ENCODE measurements at places on chromosomes 1 and 21.
A peak's percentile ranks its signal among the peaks of the same experiment; 100 is the strongest.

DNA sequence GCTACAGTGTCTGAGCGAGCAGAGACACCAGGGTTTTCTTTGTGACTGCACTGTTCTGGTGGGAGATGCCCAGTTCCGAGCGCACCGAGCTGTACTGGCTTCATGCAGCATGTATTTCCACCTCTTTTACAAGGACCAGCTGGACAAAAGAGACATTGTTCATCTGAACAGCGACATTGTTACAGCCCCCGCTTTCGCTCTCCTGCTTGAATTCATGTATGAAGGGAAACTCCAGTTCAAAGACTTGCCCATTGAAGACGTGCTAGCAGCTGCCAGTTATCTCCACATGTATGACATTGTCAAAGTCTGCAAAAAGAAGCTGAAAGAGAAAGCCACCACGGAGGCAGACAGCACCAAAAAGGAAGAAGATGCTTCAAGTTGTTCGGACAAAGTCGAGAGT is 2.7 kb downstream of the ZBTB18 start:
- H3K27ac ChIP-seq: peak overlapping the region; percentile 74
- peak overlapping the region; percentile 86 for H3K4me3 ChIP-seq
- peaks cover 48% of the 10 kb centered on the region for H3K4me1 ChIP-seq
- no peak for DNase-seq

DNA sequence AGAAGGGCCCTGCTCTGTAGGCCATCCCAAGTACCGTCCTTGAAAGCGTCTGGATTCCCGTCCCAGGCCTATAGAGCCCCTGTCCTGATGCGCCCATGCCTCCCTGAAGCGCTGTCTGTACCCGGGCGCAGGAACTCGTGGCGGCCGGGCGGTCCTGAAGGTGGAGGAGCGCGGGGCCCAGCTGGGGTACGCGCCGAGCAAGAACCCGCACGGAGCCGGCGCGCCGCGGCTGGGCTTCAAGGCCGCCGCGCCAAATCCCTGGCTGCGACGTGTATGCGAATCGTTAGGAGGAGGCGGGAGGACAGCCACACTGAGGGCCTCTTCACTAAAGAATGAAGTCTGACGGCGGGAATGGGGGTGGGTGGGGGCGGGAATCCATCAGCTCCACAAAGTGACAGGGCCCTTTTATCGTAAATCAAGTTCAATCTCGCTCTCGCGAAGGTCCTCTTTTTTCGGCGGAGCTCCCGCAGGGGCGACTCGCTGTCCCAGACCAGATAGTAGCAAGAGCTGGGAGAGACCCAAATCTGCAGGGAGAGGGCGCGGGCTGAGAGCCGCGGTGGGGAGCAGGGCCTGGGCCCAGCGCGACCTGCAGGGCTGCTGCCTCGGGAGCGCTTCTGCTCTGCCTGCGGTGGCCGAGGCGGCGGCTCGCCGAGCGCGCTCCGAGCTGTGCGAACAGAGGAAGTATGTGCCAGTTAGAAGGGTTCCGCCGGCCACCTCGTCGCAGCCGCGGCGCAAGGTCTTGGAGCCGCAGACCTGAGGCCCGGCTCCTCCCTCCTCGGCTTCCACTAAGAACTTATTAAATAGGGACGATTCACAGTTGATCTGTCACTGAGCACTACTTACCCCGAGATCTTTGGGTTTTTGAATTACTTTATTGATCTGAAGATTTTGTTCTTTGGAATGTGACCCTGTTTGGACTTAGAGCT is 10.4 kb downstream of the BARHL2 start:
- H3K36me3 ChIP-seq: no peaks in the 10 kb centered on the region
- H3K27ac ChIP-seq: no peak overlapping the region
- H3K27me3 ChIP-seq: peaks cover 29% of the 10 kb centered on the region
- peak overlapping the region; percentile 72 for H3K4me3 ChIP-seq
- peaks cover 4% of the 10 kb centered on the region for H3K4me1 ChIP-seq

DNA sequence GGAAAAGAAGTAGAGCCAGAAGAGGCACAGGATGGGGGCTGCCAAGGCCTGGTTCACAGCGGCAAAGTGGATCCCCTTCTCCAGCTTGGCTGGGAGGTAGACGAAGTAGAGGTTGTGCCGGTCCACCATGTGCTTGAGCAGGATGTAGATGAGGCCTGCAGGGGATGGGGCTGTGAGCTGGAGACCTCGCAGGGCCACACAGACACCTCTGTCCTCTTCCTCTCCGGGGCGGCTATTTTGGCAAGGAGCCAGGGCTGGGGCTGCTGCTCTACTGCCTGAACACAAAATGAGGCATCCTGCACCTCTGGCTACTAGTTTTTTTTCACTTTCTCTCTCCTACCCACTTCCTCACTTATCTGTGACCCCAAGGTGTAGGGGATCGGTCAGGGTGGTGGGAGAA is 32.3 kb downstream of the TMEM63A start:
- no peak overlapping the region for H3K4me3 ChIP-seq

- no peaks in the 10 kb centered on the region for H3K36me3 ChIP-seq
- peaks cover 5% of the 10 kb centered on the region for H3K4me1 ChIP-seq
- peak overlapping the region; percentile 70 for H3K4me3 ChIP-seq
- peaks cover 14% of the 10 kb centered on the region for H3K27me3 ChIP-seq
- no peak overlapping the region for H3K27ac ChIP-seq
- DNase-seq: no peak
Measured at GRCh38 chr1:212949771-212950170, 570 bp upstream of the VASH2 start.

GRCh38 chr1:221626041-221626440 is 115.8 kb downstream of the DUSP10 start:
- no peaks in the 10 kb centered on the region for H3K4me1 ChIP-seq
- no peaks in the 10 kb centered on the region for H3K27me3 ChIP-seq
- H3K36me3 ChIP-seq: no peaks in the 10 kb centered on the region
- DNase-seq: no peak
- no peak overlapping the region for H3K4me3 ChIP-seq

GRCh38 chr21:33950431-33951079 is 35.0 kb upstream of the ATP5PO start:
- no peak overlapping the region for H3K4me3 ChIP-seq
- H3K27ac ChIP-seq: no peak overlapping the region
- no peaks in the 10 kb centered on the region for H3K36me3 ChIP-seq
